ENCODE measurements at places on chromosomes 1 and 21.
A peak's percentile ranks its signal among the peaks of the same experiment; 100 is the strongest.

- no peak for DNase-seq
Observed at GRCh38 chr21:14284481-14284880, 68.5 kb downstream of the RBM11 start.

GRCh38 chr1:97893844-97894243, 27.0 kb downstream of the DPYD start:
- DNase-seq = no peak

- DNase-seq = peak; percentile 39
Observed at GRCh38 chr21:35053356-35054096, 4.4 kb upstream of the RUNX1 start.

- peak; percentile 25 for DNase-seq
Observed at GRCh38 chr1:189787201-189787600, 690.5 kb downstream of the BRINP3 start.

DNA sequence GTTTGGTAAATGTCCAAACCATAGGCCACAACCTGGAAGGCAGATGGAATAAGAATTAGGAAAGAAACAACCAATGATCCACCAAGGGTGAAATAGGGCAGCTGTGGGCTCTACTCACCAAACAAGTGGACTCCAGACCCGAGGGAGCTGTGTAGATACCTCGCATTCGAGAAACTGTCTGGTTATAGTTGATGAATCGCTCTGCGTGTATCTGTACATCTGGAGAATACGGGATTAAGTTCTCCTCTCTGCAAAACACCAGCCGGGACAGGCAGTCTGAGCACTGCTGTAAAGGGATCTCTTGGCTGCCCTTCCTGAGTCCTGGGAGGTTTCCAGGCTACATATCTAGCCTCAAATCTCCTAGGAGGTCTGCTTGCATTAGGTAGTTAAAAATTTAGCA, 9.4 kb upstream of the UBR4 start:
- DNase-seq = no peak

DNA sequence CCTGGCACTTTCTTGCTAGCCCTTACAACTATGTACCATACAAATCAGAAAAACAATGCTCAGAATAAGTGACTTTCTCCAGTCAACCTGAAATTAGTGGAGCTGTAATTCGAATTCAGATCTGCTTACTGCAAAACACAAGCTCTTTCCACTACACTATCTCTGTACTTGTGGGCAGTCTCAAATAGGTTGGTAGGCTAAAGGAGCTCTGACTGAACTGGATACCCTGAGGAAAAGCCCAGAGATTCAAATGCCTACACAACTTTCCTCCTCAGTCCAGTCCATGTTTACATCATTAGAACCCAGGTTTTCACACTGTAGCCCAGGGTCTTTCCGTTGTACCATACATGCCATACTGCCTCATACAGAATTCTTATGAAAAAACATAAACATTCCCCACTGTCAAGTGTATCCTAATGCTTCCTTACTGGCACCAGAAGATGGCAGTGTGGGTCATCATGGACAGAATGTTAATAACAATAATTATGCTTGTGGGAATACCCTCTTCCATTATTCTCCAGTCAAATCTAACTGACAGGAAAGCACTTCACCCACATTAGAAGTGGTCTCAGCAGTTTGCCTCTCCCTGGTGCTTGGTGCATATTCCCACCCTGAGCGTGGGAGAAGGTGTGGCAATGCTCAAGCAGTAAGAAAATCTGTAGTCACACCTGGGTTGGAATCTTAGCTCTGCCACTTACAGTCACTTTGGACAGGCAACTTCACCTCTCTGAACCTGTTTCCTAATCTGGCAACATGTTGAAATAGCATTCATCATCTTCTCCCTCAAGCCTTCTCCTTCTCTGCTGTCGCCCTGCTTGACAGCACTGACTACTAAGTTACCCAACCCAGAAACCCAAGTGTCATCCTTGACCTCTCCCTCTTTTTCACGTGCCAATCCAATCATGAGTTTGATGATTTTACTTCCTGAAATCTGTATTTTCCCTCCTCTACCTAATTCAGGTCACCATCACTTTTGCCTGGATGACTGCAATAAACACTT, 14.4 kb upstream of the ZFYVE9 start:
- peak; percentile 90 for DNase-seq

GRCh38 chr1:234253732-234254131, 119.5 kb upstream of the COA6 start:
- no peak for DNase-seq

DNA sequence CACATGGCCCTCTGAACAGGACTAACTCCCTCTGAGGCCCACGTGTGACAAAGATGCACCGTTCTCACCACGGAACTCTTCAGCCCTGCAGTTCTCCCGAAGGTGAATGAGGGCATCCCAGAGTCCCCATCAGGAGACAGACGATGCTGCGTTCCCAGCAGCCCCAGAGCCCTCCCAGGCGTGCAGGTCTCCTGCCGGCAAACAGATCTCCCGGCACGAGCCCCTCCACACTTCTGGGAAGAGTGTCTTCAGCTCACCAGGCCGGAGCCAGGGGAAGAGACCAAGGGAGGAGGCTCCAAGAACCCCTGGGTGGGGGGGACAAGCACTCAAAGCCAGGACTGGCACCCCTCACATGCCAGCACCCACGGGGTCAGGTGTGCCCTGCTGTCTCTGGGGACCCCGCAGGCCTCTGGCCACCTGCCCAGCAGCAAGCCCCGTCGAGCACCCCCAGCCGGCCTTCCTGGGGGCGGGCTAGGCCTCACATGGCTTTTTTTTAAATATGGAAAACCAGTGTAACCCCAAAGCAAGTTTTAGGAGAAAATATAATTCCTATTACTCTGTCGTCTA, 45.1 kb upstream of the TRAPPC10 start:
- no peak for DNase-seq

- DNase-seq = peak; percentile 21
Observed at GRCh38 chr1:182149411-182149965, 88.0 kb upstream of the ZNF648 start.

GRCh38 chr1:108745980-108746381, 493 bp upstream of the STXBP3 start:
- DNase-seq = no peak

DNA sequence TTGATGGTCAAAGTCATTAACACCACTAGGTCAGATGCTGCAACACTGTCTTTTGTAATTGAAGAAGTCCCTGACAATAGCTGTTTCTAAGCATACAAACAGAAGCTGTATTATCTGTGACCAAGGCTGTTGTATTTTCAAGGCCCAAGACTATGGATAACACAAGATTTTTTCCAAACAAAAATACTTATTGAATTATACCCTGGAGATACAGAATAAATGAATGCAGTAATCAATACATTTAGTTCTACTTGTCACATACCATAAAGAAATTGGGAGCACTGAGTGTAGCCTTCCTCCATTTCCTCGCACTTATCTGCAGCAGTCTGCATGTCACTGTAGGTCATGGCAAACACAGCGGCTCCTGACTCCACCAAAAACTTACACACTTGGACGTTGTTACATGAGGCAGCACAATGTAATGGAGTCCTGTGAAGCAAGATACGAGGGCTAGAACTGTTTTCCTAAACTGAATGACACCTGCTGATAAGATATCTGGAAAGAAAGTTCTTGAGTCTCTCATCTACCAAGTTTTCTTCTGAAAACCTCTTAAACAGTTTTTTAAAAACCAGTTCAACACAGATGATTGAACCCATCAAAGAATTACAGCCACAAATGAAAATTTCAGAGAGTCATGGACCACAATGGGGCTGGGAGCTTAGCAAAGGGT, 56.9 kb downstream of the TP53BP2 start:
- DNase-seq = no peak

DNA sequence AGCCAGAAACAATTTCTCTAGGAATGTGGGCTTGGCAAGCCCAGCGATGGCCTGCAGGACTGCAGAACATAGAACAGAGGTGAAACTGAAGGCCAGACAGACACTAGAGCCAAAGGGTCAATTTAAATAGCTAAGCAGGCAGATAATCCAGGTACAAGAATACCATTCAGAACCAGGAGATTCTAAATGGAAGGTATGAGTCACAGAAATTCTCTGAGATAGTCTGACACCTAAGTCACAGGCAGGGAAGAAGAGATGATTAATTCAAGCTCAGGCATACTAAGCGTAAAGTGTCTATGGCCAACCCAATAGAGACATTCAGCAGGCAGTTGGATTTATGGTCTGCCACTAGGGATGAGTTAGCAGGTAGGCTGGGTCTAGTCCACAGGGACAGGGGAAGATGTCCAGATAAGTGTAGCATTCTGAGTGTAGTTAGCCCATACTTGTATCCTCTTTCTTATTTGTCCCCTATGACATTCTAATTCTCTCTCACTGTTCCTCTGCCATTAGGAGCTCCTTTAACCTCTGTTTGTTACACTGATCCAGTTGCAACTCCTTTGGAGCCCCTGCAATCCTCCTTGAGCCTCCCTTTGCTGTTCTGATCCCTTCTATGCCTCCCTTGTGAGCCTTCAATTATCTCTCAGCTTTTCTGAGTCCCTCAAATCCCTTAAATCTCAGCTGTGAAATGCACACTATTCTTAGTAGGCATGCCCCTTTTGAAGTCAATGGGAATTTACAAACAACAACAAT, 383.8 kb downstream of the LMO4 start:
- peak; percentile 13 for DNase-seq

DNA sequence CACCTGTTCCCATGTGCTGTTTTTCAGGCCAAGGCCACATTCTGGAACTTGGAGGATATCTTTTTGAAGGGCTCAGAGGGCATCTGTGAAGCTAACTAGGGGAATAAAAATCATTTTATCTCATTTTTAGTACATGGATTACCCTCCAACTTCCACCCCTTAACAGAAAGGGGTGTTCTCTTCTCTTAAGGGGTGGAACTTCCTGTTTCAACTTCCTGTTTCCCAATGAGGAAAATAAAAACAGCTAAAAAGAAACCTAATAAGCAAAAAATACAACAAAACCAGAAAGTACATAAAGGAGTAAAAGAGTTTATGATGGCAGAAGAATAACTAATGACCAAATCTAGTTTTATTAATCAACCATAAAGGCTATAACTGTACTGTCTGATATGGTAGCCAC, 24.8 kb upstream of the SLC22A15 start:
- DNase-seq = no peak

GRCh38 chr21:33384841-33385331, 18.3 kb upstream of the IFNGR2 start:
- no peak for DNase-seq

DNA sequence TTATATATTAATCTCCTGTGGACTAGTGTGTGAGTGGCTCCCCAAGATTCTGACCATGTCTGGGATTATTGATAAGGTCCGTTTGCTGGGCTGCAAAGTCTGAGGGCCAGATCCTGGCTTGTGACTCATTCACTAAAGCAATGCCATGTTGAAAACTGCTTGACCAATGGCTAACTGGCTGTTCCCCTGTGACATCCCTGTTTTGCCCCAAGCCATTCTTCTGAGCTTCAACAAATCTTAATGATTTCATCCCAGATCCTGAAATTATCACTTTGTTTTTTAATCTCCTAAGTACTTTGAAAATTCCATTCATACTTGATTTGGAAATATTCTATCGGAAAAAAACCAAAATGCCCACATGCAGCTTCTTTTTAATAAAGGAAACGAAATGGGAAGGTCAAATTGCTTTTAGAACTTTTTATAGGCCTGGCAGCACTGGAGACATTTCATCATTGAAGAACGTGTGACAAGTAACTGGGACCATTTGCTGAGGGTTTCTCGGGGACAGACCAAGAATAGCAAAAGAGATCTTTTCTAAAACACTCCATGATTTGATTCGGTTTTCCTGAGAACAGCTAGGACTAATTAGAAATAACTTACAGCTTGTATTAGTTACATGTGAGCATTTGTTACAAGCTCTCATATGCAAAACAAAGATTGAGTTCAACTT, 121.3 kb downstream of the TGFB2 start:
- no peak for DNase-seq

DNA sequence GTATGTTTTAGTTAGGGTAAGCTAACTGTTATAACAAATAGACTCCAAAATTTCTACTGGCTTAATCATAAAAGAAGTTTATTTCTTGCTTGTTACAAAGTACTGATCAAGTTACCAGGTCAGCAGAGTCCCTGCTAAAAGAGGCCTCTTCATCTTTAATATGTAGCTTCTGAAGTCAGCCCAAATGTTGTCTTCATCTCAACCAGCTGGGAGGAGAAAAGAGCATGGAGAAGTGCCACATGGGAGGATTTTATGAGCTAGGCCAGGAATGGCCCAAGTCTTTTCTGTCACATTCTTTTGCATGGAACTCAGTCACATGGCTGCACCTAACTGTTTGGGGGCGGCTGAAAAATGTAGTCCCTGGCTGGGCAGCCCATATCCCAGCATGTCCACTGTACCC, 63.2 kb upstream of the APOBEC4 start:
- no peak for DNase-seq

DNA sequence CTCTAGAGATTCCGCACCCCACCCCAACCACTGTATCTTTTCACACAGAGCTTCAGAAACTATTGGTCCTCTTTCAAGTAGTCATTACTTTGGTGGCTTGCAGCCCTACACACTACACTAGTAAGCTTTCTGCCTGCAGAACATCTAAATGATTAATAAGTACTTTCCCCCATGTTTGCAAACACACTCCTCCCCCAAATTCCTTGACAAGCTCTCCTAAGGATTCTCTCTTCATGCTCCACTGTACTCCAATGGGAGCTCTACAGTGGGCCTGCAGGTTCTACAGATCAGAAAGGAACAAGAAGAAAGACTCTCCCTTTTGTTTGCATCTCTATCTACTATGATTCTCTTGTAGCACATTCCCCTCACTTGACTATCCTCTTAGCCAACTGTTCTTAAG, 16.3 kb upstream of the NUF2 start:
- no peak for DNase-seq

GRCh38 chr1:84089867-84090266, 54.2 kb upstream of the PRKACB start:
- peak; percentile 36 for DNase-seq

DNA sequence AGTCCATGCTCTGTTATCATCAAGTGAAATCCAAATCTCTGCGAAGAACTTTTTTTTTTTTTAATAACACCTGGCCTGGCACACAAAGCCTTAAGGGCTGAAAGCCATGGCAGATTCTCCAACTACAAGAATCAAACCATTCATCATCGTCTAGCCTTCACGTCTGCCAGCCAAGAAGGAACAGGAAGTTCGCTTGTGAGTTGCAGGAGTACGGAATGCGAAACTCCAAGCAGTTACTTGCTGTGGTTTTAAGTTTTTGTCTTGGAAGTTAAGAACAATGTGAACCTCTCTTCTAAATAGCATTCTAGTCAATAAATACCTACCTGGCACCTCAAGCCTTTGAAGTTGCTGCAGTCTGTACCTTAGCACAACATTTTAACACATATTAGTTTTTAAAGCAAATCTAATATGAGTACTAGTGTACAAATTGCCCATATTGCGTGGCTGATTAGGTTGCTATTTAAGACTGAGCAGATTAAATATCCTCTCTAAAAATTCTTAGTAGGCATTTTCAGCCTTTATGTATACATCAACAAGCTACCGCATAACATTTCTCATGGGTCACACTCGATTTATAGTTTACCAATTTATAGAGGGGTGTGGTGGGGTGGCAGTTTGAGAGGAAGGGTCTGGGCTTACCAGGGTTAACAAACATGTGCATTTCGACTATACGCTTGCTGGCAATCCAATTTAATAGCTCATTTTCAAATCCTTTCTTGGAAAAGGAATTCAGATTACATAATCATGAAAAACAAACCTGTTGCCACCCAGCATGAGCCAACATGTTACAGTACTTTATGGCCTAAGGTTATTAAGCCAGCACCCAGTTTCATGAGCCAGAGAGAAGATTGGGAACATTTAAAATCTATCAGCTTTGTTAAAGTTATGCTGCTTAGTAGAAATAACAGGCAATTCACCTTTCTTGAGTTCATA, 22.2 kb upstream of the PTPN14 start:
- DNase-seq = peak; percentile 54

GRCh38 chr1:21289700-21290545, at the start of gene ECE1:
Gene ECE1, minus strand, starts transcription at chr1:21290463. Its CDS starts 49 bp downstream, at chr1:21290414.
- DNase-seq = no peak

GRCh38 chr1:8094481-8095241, 68.6 kb upstream of the ERRFI1 start:
- DNase-seq = peak; percentile 95
